ENCODE measurements at places on chromosomes 7 and 10.

- no peak for DNase-seq
Measured at GRCh38 chr7:77383333-77383740, 32.8 kb downstream of the GSAP start.

- DNase-seq = peak; percentile 62
Measured at GRCh38 chr10:88152728-88153133, 289.3 kb downstream of the PTEN start.

GRCh38 chr10:99908512-99908911 is 101.2 kb downstream of the DNMBP start:
- no peak for DNase-seq

DNA sequence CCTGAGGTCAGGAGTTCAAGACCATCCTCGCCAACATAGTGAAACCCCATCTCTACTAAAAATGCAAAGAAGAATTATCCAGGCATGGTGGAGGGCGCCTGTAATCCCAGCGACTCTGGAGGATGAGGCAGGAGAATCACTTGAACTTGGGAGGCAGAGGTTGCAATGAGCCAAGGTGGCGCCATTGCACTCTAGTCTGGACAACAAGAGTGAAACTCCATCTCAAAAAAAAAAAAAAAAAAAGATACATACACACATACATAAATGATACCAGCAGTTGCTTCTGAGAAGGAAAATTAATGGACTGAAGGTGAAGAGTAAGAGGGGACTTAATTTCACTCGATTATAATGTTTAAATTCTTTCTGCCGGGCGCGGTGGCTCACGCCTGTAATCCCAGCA is 40.2 kb upstream of the PAX2 start:
- no peak for DNase-seq

DNA sequence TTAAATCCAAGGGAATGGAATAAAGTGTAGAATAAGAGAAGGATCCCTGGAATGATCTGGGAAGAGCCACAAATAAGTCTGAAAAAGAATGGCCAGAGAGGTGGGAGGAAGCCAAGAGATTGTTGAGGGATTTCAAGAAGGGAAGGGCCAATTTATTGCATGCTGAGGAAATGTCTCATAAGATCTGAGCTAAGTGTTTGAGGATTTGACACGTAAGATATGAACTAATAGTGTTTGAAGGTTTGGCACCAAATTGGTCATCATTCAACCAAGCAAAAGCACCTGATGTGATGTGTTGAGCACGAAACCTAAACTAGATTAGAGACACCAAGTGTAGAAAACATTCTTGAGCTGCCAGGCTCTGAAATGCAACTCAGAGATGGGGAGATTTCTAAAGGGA is 97.9 kb downstream of the TSPAN12 start:
- no peak for DNase-seq

GRCh38 chr10:33631991-33632390 is 297.5 kb upstream of the NRP1 start:
- no peak for DNase-seq

DNA sequence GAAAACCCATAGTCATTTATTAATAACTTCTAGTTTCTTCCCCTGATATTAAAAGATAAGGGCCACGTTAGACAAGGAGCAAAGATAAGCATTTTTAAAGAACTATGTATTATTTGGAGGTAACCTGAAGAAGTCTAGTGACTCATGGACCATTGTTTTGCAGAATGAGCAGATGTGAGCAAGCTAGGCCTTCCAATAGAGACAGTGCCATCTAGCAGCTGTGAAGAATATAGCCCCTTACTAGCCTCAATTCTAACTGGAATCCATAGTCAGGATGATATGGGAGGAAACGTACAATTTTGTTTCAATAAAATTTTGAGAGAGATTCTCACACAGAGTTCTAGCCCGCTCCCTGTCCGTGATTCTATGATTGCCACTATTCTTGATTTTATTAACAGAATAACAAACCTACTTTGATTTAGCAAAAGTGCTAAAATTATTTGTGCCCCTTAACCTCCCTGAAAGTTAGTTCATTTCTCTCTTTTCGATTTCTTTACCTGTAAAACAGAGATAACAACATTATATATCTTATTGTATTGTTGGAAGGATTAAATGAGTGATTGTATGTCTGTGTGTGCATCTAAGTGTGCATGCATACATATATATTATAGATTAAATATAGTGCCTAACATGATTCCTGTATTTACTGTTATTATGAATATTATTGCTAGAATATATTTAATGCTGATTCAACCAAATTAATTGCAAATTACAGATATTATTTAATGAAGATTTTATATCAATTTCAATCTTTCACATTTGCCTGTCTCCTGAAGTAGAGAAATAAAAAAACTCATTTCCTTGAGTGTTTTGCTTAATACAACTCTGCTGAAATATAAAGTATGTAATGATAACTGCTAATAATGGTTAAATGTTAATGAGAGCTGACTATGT is 22.7 kb downstream of the FAM237B start:
- DNase-seq = no peak

GRCh38 chr7:921071-921461 is 33.4 kb downstream of the ADAP1 start:
- DNase-seq = no peak

- no peak for DNase-seq
Measured at GRCh38 chr10:58087896-58088295, 179.8 kb downstream of the IPMK start.
